Suprapubic skin (tissue), 4 donors: ENCODE measurements at places on chromosomes 7 and 10. TPM values are rescaled to one million over a fixed set of nuclear protein-coding genes. Genes with fewer than 3 reads are reported as not detected.

DNA sequence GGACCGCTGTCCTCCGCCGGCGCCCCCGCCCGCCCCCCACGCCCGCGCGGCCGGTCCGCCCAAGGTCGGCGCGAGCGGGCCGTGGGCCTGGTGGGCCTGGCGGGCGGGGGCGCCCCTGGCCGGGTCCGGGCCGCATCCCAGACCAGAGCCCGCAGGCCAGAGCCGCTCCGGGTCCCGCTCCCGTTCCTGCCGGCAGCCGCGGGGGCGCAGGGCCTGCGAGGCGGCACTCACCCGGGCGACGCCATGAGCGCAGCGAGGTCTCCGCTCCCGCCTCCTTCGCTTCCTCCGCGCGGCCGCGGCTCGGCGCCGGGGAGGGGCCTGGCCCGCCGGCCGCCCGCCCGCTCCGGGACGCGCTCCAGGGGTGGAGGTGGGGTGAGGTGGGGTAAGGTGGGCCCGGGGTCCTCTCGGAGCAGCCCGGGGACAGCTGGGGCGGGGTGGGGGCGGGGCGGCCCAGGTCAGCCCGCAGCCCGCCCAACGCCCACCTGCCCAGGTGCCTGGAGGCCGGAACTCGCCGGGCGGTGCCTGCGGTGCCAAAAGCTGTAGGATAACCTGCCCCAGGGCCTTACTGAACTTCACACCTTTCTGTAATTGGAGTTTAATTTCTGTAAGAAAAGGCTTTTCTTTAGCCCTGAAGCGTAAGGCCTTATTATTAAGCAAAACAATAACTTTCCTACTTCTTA is at the start of gene URGCP:
Gene URGCP (minus strand): TSS at position 266 of the 680 bp plus-strand sequence. CDS start 21 bp downstream, at position 245.
- DNase-seq: no peak

ANK3 gene
- 191 TPM for total RNA-seq

OR13A1 gene
- not detected for total RNA-seq

ZNF783 gene
- 17.5 TPM for total RNA-seq
